GM13977 (cell line): ENCODE measurements at places on chromosomes 3 and 15.

- DNase-seq, result no peak
Observed at GRCh38 chr3:14891135-14892132, 55.9 kb upstream of the NR2C2 start.

- DNase-seq, result no peak
Observed at GRCh38 chr3:3737531-3737930, 61.7 kb upstream of the LRRN1 start.

DNA sequence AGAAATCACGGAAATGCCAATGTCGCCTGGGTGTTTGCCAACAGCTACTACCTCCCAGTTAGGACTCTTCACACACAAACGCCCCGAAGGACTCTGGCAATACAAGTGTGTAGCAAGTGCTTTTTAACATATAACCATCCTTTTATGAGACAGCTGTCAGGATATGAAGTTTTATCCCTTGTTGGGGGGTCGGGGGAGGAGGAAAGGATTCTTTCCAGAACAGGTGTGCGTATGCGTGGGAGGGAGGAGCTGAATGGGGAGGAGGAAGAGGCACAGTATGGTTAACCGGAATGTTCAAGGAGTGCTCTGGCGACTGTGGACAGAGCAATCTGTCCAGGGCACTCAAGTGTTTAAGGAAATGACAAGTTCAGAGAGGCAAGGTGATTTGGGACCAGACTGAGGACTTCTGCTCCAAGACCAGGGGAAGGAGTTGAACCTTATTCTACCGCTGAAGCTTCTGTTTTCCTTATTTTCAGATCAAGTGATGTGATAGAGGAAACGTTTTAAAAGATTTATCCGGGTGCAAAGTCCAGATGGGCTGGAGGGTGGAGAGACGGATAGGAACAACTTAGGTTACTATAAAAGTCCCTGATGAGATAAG is 1.3 kb downstream of the TSPAN3 start:
- no peak for DNase-seq

DNA sequence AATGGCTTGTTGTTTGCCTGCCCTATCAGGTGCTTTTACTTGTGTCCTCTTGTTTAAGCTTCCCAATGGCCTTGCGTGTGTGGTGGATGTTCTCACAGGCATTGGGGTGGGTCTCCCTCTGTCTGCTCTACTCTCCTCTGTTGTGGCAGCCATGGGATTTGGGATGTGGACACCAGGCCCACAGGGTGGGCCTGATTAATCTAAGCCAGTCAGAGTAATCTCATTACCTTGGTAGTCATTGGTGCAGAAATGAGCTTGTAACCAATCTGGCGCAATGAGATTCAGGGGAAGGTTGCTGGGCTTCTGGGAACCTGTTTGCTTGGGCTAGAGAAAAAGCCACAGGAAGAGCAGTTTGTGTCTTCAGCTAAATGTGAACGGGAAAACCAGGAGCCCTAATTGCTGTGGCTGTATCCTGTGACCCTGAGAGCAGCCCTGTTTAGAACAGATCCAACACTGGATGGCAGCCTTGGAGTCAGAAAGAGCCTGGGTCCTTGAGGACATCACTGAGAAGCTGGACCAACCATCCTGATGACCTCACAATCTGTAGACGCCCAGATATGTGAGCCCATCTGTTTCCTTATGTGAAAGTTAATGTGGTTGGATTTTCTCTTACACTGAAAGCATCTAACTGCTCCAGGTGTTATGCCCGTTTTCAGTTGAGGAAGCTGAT is 157.3 kb upstream of the UBE2E1 start:
- no peak for DNase-seq

GRCh38 chr3:181752202-181752671 is 40.5 kb downstream of the SOX2 start:
- no peak for DNase-seq

DNA sequence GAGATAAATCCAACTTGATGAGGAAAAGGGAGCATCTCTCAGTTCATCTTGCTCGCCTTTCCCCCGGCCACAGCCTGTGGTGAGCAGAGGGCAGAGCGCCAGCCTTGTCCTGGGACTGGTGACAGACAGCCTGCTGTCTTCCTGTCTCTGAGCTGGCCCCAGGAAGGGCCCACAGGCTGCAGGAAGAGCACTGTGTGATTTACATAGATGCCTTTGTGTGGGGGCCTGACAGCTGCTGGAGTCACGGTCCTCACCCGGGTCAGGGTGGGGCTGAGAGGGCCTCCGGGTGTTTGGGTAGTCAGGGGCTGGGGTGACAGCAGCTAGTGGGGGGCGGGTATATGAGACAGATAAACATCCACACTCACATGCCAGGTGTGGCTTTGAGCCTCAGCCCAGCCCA is 29.3 kb downstream of the PLA2G4D start:
- no peak for DNase-seq

DNA sequence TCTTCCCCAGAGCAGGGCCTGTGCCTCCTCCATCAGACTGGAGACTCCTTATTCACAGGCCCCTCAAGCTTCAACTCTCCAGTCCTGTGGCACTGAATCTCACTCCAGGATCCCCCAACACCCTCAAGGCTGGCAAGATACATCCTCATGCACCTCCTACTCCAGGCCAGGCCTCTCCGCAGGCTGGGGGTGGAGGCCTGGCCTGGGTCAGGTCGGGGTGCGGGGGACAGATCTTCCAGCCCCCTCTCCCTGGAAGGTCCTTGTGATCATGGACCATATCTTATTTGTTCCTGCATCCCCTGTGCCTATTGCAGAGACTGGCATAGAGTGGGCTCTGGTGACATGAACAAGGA is 147.3 kb downstream of the SMAD6 start:
- no peak for DNase-seq

GRCh38 chr3:148882288-148882687 is 17.2 kb downstream of the CPA3 start:
- no peak for DNase-seq

DNA sequence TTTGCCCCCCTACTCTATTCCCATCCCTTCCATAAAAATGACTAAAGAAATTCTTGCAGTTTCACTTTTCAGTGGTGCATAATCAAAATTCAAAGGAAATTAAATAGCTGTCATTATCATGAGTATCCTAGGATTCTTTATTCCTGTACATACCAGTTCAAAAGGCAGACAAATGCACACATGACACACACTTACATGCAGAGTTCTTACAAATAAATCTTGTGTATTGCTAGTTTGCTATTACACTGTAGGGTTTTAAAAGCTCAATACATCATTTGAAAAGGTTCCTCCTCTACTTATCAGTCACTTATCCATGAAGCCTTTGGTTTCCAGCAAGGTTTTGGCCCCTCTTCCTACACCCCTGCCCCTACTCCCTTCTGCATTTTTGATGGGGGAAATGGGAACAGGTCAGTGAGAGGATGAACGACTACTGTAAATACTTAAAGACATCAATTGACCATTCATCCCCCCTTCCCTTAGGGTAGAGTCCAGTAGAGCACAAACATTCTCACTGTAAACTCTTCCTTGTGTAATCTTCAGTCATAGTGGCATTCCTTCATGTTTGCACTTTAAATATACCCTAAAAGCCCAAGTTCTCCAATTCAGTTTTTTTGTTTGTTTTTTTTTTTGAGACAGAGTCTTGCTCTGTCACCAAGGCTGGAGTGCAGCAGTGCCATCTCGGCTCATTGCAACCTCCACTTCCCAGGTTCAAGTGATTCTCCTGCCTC is 92.6 kb downstream of the SUCLG2 start:
- no peak for DNase-seq

DNA sequence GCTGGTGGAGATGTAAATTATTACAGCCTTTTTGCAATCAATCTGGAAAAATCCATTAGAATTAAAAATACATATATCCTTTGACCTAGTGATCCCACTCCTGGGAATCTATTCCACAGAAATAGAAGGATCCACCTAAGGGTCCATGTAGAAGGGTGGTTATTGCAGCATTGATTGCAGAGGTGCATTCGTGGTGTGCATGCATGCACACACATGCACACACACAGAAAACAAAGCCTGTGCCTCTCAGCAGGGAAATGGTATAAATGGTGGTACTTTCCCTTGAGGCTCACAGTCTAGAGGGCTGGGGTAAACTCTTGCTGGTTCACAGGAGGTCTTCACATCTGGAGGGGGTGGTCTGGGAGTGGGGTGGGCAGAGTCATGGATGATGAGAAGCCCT is 19.4 kb upstream of the ADPGK start:
- DNase-seq, result no peak

GRCh38 chr3:38588995-38589937 is 60.2 kb downstream of the SCN5A start:
- DNase-seq, result no peak

GRCh38 chr3:33186524-33187367 is 31.9 kb downstream of the SUSD5 start:
- DNase-seq, result no peak

GRCh38 chr3:62467966-62468722 is 94.8 kb upstream of the FEZF2 start:
- DNase-seq, result no peak

DNA sequence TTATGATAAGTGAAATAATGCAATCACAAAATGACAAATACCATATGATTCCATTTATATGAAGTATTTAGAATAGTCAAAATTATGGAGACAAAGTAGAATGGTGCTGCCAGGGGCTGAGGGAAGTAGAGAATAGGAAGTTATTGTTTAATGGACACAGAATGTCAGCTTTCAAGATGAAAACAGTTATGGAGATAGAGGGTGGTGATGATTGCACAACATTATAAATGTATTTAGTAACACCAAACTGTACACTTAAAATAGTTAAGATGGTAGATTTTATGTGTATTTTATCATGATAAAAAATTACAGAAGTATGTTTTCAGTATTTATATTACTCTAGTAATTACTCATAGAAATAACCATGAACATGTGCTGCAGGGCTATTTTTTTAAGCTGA is 100.8 kb upstream of the AZI2 start:
- no peak for DNase-seq

DNA sequence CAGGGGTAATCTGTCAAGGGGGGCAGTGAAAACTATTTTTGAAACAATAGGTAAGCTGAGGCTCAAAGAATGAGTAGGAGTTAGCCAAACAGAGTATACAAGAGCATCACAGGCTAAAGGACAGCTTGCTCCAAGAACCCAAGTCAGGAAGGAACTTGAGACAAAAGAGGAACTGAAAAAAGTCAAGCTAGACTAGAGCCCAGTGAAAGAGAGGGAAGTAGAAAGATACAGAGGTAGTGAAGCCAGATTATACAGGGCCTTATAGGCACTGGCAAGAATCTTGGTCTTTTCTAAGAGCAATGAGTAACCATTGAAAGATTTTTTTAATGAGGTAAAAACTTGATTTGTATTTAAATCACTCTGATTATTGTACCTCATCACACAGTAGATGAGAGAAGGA is 69.9 kb downstream of the FILIP1L start:
- peak; percentile 44 for DNase-seq

DNA sequence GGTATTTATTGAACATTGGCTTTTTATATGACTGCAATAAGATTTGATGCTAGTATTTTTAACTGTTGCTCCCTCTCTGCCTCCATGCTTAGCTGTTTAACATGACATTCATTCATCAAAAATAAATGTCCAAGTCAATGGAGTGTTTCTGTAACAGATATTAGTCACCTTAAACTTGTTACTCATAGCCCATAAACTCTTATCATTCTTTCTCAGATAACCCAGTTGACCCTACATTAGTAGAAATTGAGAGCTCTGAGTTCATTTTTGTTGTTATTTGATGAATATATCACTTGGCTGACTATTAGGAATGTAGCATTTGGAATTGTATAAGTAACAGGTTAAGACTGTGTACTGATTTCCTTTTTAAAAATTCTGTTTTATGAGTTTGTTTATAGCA is 201.1 kb downstream of the UBE2E2 start:
- no peak for DNase-seq

DNA sequence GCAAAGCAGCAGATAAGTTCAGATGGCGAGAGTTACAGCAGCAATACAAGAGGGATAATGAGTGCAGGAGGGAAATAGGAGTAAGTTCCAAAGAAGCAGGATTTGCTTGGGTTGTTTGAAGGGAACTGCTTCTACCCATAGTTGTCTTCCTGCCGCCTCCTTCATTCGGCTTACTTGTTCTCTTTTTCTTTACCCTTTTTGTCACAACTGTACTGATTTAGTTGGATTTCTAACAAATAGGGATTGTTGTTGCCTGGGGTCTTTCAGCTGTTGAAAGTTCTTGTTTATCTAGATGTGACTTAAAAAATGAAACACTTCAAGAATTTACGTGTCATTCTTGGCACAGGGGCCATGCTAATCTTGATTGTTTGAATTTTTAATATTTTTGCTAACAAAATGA is 25.9 kb downstream of the MORF4L1 start:
- no peak for DNase-seq

DNA sequence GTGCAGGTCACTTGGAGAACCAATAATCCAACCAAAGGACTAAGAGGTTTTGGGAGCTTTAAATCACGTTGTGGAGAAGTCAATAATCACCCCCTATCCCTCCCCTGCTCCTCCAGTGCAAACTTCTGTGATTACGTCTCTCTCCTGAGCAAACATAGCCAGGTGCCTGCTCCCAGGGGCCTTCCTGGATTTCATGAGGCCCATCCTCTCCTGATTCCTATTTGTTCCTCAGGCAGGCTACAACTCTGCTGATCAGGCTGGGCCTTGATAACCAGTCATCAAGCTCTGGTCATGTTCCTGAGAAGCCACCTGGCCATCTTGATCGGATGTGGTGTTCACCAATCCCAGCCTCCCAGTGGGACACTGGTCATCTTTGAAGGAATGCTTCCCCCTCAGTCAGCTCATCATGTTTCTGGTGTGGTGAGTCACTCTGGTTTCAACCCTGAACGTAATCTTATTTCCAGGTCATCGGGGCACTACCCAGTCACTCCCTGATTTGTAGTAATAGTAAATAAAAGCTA is 2.9 kb upstream of the ZNF710 start:
- DNase-seq, result no peak

DNA sequence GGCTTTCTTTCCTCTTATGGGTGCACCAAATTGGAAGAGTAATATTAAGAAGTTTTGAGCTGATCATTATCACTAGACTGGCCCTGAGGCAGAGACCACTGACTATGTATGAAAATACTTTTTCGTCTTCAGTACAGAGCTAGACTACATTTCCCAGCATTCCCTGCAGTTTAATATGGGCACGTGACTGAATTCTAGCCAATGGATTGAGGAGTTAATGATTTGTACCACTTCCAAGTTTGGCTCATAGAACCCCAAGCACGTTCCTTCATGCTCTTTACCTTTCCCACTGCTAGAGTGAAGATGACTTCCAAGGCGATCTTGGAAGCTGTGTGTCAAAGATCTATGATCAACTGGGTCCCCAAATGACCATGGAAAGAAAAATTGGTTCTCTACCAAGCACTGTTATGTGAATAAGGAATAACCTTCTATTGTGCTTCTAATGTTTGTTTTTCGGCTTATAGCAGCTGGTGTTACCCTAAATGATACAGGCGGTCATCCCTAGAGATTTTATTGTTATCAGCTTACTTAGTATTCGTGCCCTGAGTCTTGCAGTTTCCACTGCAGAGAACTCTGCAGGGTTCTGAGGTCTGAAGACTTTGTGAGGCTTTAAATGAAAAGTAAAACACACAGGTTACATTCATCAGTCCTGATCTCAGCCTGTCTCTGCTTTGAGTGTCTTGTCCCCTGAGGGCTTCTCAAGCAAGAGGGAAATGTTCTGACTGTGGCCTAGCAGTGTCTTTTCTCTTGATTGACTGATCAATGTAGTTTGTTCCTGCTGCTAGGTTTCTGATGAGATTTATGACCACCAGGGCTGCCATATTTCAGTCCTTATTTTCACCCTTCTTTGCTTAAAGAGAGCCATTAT is 486.8 kb downstream of the PDCD6IP start:
- no peak for DNase-seq

- DNase-seq, result no peak
Observed at GRCh38 chr3:136856665-136857064, 5.3 kb upstream of the NCK1 start.
